ENCODE measurements at places on chromosomes 11 and 22.

GRCh38 chr11:94196363-94196762 is 67.7 kb downstream of the PANX1 start:
- no peak for DNase-seq

DNA sequence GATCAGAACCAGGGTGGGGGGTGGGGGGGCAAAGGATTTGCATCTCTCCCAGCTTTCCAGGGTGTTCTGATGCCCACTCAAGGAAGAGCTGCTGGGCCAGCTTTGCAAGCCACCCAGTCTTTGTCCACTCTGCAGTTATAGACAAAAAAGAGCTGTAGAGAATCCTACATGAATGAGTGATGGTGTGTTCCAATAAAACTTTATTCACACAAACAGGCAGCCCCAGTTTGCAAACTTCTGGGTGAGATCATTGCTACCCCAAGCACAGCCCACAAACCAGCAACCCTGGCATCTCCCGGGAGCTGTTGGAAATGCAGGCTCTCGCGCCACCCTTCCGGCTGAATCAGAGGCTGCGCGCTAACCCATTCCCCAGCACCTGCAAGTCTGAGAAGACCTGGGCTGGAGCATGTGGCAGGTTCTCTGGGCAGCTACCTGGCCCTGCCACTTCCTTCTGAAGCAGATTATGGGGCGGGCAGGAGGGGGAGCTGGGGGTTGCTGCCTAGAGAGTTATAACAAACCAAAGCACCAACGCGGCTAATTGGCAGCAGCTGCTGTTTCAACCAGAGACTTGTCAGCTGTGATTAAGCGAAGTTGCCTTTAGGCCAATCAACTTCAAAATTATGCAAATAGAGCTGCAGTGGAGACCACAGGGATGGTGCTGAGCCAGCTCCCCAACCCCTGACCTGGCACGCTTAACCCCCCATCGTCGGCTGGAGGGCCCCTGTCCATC is 3.8 kb upstream of the SHISAL1 start:
- DNase-seq = no peak

DNA sequence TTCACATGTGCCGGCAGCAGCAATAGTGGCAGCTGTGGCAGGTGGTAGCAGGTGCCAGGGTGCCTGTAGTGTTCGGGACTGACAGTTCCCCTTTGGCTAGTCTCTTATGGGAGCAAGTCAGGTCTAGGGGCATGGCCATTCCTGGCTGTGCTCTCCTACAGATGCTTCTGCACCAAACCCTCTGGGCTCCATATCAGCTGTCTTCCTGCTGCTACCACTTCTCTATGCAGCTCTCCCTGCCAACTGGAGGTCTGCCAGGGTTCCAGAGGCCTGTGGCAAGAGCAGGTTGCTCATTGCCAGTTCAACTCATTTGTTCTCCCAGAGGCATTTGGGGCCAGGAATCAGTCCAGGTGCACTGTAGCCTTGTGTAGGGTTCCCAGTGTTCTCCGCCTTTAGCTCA is 473.7 kb downstream of the JRKL start:
- peak; percentile 13 for DNase-seq

DNA sequence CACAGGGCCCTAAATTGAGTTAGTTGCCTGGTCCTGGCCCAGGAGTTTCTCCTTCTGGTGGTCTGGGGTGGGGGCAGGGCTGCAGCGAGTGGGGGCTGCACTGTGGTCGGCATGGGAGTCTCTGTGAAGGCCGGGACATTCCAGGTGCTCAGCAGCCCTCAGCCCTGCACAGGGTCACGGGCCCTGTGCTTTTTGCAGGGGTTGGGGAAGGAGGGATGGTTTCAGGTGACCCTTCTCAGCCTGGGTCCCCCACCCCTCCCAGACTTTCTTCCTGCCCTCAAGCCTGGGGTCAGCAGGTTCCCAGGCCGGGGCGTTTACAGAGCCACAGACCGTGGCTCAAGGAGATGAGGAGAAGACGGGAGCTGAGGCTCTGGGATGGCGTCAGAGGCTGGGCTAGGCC is 7.8 kb downstream of the EMID1 start:
- DNase-seq = no peak

GRCh38 chr22:32887324-32887980 is 85.9 kb downstream of the TIMP3 start:
- peak; percentile 12 for DNase-seq

- peak; percentile 93 for DNase-seq
These were observed 198.5 kb upstream of the CTSC start for GRCh38 chr11:88535916-88536547.

DNA sequence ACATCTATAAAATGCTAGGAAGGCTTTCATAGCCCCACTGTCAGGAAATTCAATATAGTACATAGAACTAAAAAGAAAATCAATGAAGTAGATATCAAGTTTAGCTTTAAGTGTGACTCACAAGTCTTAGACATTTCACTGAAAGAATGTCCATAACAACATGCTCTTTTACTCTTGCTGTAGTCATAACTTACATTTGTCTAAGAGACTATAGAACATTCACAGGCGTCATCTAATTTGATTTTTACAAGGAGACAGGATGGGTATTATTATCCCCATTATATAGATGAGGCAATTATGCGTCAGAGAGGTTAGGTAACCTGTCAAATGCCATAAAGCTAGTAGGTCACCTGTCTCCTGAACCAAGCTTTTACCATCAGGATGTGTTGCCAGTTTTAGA is 36.9 kb downstream of the BDNF start:
- DNase-seq = no peak

GRCh38 chr11:9562716-9563115 is 10.8 kb upstream of the WEE1 start:
- DNase-seq = no peak

- peak; percentile 30 for DNase-seq
These were observed 187.9 kb downstream of the ETS1 start for GRCh38 chr11:128399251-128400121.

- DNase-seq = no peak
These were observed 68.7 kb downstream of the CCDC81 start for GRCh38 chr11:86443415-86443814.

GRCh38 chr11:70312401-70313357 is 42.2 kb downstream of the PPFIA1 start:
- no peak for DNase-seq

DNA sequence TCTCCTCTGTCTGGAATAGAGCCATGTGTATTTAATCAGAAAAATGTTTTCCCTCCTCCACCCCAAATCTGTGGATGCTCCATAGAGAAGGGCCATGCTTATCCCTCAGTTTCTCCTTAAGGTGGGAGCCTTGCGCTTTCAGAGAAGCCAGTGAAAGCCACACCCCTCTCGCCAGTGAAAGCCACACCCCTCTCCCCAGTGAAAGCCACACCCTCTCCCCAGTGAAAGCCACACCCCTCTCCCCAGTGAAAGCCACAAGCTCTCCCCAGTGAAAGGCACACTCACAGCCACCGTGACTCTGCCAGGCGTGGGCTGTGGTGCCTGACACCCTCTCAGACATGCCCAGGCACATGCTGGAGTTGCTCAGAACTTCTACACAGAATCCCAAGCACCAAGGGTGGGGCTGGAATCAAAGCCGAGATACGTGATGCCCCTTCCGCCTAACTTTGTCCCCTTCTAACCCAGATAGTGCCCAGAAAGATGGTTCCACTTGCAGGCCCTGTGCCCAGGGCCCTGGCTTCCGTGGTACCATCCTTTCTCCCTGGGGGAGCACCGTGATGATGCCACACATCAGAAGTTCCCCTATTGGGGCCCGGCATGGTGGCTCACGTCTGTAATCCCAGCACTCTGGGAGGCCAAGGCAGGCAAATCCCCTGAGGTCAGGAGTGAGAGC is 16.5 kb upstream of the PRR5 start:
- DNase-seq = peak; percentile 30

DNA sequence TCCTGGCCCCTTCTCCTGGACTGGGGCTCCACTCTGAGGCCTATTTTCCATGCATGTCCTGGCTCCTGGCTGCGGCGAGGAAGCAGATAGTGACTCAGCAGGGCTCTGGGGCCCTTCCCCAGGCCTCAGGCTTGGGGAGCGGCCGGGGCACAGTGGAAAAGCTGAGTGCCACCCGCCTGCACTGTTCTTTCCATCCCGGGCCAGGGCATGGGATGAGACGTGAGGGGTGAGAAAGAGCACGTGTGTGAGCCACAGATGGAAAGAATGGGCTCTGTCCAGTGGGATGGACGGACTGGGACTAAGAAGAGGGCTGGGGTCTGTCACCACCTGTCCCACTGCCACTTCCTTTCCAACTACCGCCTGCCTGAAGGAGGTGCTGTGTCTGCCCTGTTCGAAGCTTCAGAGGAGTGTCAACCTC is 12.8 kb downstream of the SLC37A2 start:
- peak; percentile 20 for DNase-seq

DNA sequence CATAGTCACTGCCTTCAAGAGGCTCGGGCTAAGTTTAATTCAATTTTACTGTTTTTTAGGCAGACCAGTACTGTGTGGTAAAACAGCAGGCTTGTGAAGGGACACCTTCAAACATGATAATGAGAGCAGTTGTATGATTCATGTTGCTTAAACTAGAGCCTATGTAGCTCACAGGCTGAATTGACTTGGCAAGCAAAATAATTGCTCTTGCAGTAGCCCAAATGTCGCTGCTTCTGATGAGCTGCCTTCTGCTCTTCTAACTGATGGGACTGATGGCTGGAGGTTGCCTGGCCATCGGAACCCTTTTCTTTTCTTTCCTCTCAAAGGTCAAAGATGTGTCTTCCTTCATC is 137.6 kb downstream of the MAML2 start:
- DNase-seq = no peak

Measured in fibroblast of pulmonary artery (primary cell).